Right atrium auricular region (tissue), 2 donors: ENCODE measurements at places on chromosomes 6 and 20.

GRCh38 chr6:149888093-149888492 is 9.8 kb downstream of the RAET1E start:
- no peak for DNase-seq

GRCh38 chr20:53656293-53657202 is 62.9 kb upstream of the ZNF217 start:
- no peak for DNase-seq

DNA sequence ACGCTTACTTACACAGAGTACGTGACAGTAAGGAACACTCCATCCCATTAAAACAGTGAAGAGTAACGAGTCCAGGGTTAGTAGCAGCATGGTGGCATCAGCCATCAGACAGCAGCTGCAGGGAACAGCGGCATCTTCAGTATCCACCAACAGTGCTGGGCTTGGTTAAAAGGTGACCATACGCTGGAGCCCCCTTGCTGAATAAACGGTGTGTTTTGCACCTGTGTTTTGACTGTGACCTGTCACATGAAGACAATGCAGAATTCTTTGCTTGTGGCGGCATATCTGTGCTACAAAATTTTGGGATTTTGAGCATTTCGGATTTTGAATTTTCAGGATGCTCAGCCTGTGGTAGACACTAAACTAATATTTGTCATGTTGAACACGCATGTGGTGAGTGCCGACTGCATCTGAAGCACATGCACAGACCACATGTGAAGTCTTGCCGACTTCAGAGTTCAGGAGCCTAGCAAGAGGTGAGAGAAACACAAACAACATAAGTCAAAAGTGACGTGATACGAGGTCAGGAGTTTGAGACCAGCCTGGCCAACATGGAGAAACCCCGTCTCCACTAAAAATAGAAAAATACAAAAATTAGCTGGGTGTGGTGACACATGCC is 69.3 kb upstream of the FRMD1 start:
- peak; percentile 30 for DNase-seq

DNA sequence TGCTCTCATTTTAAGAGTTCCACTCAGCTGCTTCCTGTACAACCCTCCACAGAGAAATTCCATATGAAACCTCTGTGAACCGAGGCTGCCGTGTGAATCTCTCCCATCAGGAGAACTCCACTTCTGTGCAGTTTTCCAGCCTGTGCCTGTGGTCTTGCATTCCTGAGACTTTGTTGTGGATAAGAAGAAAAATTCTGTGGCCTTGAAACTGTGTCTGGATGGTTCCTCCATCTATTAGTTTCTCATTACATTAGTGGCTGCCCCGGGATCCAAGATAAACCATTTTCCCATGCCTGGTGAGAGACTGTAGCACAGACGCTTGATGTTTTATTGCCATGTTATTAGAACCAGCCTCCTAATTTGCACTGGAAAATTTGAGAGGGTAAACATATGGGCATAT is 40.8 kb upstream of the TIAM2 start:
- DNase-seq, result no peak

GRCh38 chr6:136696783-136697364 is 95.4 kb downstream of the MAP3K5 start:
- no peak for DNase-seq

- no peak for DNase-seq
Observed at GRCh38 chr6:7138921-7139358, 31.2 kb downstream of the RREB1 start.

DNA sequence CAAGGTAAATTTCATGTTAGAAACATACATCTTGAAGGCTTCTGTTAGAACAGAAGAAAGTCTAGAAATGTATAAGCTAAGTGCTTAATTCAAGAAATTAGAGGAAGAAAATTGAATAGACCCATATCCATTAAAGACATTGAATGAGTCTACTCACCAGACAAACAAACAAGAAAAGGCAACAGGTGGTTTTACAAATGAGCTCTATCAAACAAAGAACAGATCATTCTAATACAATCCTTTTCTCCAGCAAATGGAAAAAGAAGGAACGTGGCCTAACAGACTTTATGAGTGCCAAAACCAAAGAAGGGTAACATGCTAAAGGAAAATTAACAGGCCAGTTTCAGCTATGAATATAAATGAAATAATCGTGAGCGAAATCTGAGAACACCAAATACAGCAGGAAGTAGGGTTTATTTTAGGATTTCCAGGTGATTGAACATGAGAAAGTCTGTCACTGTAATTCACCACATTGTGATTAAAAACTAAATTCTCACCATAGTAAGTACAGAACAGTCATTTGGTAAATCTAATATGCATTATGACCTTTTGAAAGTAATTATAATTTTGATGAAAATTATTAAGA is 22.6 kb downstream of the MTHFD1L start:
- DNase-seq, result no peak

GRCh38 chr6:44057931-44058616 is 69.2 kb downstream of the MRPL14 start:
- DNase-seq, result no peak

DNA sequence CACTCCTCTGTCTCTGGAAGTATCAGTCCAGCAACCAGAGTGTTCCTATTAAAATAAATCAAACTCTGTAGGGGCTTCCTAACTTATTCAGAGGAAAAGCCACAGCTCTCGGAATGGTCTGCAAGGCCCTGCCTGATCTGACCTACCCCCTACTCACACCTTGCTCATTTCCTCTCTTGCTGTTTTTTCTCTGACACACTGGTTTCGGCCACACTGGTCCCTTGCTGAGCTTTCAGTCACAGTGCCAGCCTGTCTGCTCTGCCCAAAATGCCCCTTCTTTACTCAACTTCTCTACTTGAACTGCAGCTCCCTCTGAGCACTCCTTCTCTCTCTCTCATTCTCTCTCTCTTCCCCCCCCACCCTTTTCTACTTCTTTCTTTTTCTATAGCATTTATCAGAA is 430.2 kb downstream of the UTRN start:
- no peak for DNase-seq

- no peak for DNase-seq
Observed at GRCh38 chr6:154686162-154686561, 47.1 kb upstream of the SCAF8 start.

- no peak for DNase-seq
Observed at GRCh38 chr6:27297857-27298730, 14.0 kb downstream of the POM121L2 start.
